CD4-positive, alpha-beta T cell (primary cell): ENCODE measurements at places on chromosomes 11 and 22. TPM values are rescaled to one million over a fixed set of nuclear protein-coding genes. Genes with fewer than 3 reads are reported as not detected.

Gene MYEOV
- not detected for total RNA-seq

DNA sequence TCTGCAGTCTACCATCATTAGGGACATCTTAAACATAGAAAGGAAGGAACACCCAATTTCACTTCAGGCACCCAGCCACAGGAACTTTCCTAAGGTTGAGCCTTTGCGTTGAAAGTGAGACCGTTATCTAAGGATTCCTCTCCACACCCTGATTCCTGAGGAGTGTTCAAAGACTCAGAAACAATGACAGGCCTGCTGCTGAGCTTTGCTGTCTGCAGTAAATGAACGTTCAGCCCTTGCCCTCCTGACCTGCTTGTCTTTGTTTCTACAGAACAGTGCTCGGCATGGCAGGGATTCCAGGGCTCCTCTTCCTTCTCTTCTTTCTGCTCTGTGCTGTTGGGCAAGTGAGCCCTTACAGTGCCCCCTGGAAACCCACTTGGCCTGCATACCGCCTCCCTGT, 7.0 kb downstream of the PRSS23 start:
- no peak for DNase-seq

DNA sequence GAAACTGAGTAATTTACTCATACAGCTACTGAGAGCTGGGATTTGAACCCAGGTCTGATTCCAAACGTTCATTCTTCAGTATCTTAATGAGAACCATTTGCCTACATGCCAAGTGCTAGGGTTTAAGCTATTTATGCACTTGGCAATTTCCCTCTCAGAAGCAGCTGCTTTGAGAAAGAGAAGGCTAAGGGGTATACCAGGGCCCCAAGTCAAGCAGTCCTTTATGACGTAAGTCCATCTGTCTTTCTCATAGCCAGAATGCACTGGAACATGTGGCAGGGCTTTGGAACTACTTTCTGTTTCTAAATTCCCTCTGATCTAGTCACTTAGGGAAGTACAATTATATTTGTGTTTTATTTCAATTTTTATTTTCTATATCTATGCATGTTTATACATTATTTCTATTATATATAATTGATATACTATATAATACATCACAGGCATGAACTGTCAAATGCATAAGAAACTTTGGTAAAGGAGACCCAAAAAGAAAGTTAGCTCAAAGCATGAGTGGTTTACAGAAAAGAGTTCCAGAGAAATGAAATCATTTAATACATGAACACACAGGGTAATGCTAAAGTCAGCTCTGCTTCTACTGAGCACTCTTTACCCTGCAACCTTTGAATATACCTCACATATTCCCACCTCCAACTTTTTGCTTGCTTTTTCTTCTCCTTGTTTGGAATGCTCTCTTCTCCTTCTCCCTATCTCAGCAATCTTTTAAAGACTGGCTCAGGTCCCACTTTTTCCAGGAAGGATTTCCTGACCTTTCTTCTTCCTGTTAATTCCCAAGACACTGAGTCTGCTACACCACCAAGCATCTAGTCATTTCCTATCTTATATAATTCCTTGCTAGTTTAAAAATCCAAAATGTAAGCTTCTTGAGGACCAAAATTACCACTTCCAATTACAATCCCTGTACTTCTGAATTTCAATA, 80.5 kb upstream of the GDPD4 start:
- DNase-seq = no peak

DNA sequence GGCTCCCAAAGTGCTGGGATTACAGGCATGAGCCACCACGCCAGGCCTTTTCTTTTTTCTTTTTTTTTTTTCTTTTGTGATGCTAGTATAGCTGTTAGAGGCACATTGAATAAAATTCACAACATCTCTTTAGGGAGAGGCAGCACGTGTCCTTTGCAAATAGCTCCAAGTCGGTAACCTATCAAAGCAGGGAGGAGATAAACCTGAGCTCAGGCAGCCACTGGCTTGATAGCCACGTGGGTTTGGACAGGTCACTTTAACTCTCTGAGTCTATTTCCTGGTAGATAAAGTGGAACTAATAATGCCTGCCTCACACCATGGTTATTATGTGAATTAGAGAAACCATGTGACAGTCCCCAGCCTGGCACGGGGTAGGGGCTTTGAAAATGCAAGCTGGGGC, 43.1 kb upstream of the ATXN10 start:
- DNase-seq = no peak

DNA sequence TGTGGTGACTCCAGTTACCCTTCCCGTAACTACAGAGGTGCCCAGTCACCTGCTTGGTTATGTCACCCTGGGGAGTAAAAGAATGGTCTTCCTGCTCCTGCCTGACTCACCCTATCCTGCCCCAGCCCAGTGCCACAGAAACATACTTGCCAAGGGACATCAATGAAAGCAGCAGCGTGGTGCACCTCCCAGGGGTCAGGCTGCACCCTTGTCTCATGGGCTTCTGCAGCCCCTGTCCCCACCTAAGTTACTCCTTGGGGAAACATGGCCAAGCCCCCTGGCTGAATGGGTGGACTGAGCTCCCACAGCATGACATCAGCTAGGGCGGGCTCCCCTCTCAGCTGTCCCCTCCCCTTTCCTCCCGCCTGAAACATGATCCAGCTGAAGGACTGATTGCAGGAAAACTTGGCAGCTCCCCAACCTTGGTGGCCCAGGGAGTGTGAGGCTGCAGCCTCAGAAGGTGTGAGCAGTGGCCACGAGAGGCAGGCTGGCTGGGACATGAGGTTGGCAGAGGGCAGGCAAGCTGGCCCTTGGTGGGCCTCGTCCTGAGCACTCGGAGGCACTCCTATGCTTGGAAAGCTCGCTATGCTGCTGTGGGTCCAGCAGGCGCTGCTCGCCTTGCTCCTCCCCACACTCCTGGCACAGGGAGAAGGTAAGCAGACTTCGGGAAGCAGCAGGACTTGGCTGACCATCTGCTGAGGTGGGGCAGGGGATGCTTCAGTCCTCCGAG, at the start of gene HTR3A:
Gene HTR3A, plus strand, starts transcription at position 368 of the 730 bp plus-strand sequence. Its CDS starts 218 bp downstream, at position 586.
- DNase-seq = no peak

Gene RRP7A
- total RNA-seq = 48.3 TPM

- no peak for DNase-seq
These were observed 95.2 kb upstream of the LDLRAD3 start for GRCh38 chr11:35848616-35849015.

DNA sequence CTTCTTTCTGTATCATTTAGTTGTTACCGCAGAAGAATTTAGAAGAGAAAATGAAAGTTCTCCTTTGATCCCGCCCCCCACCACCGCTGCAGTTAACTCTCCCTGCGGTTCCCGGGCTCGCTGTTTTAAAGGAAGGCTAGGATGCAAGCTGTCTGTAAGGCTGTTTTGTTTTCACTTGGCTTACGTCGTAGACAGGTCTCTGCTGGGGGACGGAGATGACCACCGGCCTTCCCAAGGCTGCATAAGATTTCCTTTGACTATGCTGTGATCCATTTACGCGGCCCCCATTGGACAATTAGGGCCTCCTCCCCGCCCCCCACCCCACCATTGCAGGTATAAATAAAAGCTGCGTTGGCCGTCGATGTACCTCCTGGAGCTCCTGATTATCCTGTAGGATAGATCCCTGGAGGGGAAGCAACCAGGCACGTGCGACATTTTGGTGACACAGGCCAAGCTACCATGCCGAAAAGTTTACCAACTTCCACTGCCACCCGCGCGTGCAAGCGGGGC, 1.4 kb upstream of the CPT1A start:
- peak; percentile 79 for DNase-seq

Gene SNRPD3
- total RNA-seq = 31.0 TPM

- no peak for DNase-seq
These were observed 6.4 kb upstream of the LDHAL6A start for GRCh38 chr11:18449251-18449650.

- DNase-seq = no peak
These were observed 411.5 kb upstream of the DDI1 start for GRCh38 chr11:103624708-103625623.

DNA sequence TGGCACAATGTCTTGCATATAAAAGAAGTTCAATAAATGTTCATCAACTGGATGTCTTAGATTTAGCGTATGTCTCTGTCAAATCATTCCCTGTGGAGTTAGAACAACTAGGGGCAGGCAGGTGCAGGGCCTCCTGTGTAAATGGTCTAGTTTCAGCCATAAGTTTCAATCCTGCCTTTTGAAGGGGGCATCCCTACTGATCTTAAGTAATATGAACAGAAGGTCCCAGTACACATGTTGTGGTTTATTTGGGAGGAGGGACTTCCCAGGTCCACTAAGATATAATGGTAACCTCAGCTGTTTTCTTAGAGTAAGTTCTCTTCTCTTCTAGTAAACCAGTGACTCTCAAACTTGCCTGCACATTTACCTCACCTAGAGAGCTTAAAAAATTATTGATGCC, 19.8 kb downstream of the TTC12 start:
- no peak for DNase-seq

DNA sequence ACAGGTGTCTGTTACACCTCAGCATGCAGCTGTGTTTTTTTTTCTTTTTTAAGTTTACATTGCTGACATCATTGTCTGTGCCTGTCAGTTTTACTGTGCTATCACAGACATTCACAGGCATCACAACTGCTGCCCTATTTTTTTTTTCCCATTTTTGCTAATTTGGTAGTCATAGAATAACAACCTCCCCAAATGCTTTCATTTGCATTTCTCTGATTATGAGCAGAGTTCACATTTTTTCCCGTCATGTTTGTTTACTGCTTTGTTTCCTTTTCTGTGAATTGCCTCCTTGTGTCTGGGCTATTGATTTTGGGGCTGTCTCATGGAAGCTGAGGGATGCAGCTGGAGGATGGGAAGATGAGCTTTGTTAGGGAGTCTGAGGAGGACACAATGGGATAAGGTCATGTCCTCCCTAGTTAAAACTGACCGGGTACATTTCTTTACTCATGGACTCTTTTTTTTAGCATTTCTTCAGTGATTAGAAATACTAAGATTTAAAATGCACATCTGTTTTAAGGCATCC, 155.1 kb downstream of the LDLRAD3 start:
- DNase-seq = no peak

DNA sequence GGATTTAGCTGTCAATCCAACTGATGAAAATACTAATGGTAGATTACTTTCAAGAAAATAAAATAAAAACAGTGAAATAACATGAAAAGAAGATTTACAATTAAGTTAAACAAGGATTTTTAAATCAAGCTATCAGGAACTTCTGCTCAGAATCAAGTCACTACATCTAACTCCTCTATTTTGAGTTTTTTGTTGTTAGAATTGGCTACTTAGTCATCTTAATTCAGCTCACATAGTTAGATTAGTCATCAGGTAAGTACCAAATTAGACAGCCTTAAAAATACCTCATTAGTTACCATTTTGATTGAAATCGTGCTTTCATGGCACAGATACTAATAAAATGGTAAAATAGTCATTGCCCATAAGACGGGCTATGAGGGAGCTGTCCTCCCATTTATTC, 35.8 kb downstream of the BTG4 start:
- no peak for DNase-seq

GRCh38 chr11:70351646-70352045, 46.7 kb upstream of the CTTN start:
- DNase-seq = no peak

GRCh38 chr11:62245271-62245753, 3.3 kb downstream of the SCGB1D2 start:
- no peak for DNase-seq

Gene TREH
- total RNA-seq = not detected

Gene SLC43A3
- total RNA-seq = 6.9 TPM

GRCh38 chr22:50445880-50446707, 28.7 kb downstream of the SBF1 start:
- no peak for DNase-seq

GRCh38 chr22:48707763-48708557, 1119.7 kb downstream of the BRD1 start:
- no peak for DNase-seq

Gene SHISA8
- 0.56 TPM for total RNA-seq

GRCh38 chr11:112485280-112485679, 224.6 kb upstream of the PLET1 start:
- DNase-seq = no peak

- DNase-seq = no peak
These were observed 18.7 kb downstream of the MFNG start for GRCh38 chr22:37467391-37467955.

GRCh38 chr11:115247361-115247760, 256.9 kb downstream of the CADM1 start:
- no peak for DNase-seq

DNA sequence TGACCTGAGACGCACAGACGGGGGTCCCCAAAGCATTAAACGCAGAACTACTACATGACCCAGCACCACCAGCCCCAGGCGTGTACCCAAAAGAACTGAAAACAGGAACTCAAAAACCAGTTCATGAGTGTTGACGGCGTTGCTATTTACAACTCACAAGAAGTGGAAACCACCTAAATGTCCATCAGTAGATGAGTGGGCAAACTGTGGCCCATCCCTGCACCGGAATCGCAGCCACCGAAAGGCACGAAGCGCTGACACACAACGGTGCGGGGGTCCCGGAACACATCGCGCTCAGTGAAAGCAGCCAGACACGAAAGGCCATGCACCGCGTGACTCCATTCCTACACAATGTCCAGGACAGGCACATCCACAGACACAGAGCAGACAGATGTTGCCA, 79.2 kb downstream of the TRMU start:
- DNase-seq = no peak

Gene MRGPRX4
- not detected for total RNA-seq

Gene ZNF280A
- total RNA-seq = not detected

DNA sequence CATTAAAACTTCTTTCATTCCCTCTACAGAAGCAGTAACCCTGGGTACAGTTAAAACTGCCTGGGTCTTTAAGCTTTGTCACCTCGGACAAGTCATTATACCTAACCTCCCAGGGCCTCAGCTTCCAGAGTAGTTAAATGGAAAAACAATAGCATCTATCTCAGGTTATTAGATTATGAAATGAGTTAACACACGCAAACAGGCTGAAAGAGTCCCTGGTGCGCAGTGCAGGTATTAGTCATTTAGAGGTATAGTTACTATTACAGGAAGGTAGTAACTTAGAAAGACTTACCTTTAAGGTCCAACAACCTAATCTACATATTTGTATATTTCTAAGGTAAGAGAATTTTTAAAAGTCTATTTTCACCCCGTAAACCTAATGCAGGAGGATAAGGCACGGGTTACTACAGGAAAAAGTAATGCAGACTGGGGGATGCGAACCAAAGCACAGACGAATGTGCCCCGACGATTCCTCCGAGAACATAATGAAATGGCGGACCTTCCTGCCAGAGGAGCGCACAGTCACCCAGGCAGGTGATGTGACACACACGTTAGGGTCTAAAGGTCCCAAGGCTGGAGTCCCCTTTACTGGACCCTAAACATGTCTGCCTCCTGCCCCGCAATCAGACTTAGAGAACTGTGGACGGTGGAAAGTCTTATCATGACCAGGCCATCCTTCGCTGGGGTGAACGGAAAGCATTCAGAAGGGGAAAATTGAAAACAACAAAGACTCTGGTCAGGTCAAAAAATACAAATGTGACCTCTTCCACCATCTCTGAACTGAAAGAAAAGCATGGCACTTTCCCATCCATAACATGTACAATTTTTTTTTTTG, 1.3 kb downstream of the NAP1L4 start:
- peak; percentile 48 for DNase-seq

Gene OR2AT4
- total RNA-seq = not detected

- DNase-seq = no peak
These were observed at the start of gene CNTF for GRCh38 chr11:58622344-58622743. Gene CNTF (plus strand): TSS chr11:58622665. CDS start chr11:58622753, 88 bp downstream.
